ENCODE measurements at places on chromosomes 5 and 9.

DNA sequence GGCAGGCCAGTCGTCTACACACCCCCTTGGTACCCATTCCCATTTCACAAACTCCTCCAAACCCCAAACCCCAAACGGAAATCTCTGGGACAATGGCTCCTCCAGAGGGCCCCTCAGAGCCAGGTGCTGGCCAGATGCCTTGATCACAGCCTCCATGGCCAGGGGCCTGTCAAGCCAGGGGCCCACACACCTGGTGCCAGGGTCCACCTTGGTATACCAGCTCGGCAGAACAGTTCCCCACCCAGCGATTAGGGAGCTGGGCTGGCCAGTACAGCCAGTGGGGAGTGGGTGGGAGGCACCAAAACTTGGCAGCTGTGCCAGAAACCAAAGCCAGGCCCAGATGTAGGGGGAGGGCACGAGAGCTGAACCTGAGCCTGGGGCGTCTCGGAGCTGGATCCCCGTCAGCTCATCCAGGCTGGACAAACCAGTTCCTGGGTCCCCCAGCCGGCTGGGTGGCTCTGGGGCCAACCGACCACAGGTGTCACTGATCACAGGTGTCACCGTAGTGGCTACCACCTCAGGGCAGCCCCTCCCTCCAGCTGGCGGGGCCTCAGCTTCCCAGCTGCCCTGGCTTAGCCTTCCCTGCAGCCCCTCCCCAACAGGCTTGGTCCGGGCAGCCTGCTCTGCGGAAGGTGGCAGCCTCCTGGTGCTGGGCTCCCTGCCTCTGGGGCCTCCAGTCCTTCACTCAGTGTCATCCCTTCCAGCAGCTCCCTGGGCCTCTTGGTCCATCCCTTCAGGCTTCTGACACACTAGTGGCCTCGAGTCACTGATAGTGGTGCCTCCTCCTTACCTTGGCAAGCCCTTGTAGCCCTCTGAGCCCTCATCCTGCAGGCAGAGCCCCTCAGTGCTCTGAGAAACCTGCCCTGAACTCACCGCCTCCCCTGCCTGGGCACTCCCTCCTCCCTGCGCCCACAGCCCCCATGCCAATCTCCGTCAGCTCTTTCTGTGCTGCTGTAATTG, 6.6 kb upstream of the RMND5B start:
- DNase-seq, result no peak

GRCh38 chr5:392431-392988, 50.5 kb upstream of the EXOC3 start:
- DNase-seq, result no peak

- no peak for DNase-seq
These were observed 33.3 kb downstream of the TDRD7 start for GRCh38 chr9:97445119-97445701.

DNA sequence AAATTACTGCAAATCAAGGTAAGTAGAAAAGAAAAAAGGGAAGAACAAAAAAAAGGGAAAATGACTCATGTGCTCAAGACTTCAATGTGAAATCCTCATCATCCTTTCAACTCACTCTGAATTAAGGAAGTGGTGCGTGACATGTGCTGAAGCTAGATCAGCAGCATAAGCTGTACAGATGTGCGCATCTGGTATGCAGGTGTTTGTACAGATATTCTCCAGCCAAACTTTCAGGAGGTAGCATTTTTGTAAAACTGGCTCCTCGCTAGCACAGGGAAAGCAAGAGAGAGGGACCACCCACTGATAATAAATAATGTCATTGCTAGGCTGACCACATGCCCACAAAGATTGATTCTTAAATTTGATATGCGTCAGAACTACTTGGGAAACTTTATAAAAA, 253.9 kb upstream of the RGMB start:
- no peak for DNase-seq

- DNase-seq, result no peak
These were observed 53.0 kb downstream of the NIM1K start for GRCh38 chr5:43244823-43245565.

DNA sequence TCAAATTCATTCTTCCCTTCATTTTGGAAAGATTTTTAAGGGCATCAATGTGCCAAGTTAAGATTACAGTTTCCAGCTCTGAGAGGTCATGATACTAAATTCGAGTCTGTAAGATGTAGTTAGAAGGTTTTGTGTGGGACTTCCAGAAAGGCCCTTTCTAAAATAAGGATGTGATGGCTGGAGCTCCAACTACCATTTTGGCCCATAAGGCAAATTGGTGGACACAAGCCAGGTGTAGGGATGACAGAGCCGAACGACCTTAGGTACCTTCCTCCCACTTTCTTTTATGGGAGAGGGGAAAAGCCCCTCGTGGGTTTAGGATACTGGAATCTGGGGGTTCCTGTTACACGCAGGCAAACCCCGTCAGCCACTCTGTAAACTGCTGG, 54.3 kb upstream of the PTPDC1 start:
- no peak for DNase-seq

DNA sequence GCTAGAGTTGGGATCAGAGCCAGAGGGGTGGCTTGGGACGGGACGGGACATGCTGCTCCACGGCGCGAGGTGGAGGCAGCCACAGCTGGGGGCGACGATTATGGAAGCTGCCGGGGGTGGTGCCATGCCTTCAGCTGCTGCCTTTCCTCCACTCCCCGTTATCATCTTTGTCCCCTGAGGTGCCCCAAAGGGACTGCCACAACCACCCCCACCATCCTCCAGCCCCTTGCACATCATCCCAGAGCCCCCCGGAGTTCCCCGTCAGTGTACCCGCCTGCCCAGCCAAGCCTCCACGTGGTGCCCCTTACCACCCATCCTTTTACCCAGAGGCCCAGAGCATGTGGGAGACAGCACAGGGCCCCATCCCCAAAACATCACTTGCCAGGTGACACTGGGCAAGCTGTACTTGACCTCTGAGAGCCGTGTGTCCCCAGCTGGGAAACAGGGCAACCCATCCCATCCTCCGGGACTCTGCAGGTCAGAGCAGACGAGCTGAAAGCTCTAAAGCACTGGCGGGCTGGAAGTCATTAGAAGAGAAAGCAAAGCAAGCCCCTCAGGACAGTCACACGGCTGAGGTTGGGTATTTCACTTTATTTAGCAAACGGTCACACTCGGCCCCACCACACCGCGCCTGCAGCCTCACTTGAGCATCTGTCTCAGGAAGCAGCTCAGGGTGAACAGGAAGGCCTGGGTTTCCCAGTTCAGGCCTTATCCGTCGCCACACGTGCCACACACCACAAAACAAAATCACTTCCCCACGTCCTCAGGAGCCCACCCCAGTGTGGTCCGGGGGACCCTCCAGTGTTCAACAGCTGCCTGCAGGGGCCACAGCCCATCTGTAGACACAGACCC, 19.5 kb upstream of the MXD3 start:
- DNase-seq, result no peak

DNA sequence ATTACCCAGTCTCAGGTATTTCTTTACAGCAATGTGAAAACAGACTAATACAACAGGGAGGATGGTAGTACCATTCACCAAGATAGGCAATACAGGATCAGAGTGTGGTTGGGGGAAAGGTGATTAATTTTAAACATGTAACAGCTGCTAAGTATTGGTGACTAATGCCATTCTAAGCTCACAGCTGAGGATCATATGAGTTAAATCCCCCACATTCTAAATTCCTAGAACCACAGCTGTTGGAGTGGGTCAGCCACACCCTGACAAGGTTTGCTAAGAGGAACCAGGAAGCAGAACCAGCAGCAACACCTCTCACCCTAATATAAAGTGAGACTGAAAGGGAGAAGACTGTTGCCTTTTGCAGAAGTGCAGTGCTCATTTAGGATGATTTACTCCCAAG, 24.8 kb downstream of the HSPB3 start:
- peak; percentile 96 for DNase-seq

- DNase-seq, result no peak
These were observed 209.4 kb upstream of the RFX3 start for GRCh38 chr9:3735251-3735650.

GRCh38 chr5:173015192-173015591, 31.6 kb downstream of the ATP6V0E1 start:
- DNase-seq, result no peak

- no peak for DNase-seq
These were observed 354.6 kb downstream of the BNC2 start for GRCh38 chr9:16515879-16516301.

DNA sequence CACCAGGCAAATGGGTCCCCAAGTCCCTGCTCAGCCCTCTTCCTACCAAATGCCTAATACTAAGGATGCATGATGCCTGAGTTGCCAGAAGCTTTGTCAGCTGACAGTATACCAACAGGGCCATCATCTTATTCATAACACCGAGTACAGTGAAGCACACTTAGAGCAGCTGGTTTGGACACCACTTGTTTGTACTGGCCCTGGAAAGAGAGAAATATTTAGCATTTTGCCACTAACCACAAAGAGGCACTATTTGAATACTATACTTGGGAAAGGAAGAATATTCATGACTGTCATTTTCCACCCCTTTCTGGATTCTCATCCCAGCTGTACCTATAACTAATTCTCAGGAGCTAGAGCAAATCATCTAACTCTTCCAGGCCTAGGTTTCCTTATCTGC, 364.4 kb upstream of the KIF2A start:
- DNase-seq, result no peak

DNA sequence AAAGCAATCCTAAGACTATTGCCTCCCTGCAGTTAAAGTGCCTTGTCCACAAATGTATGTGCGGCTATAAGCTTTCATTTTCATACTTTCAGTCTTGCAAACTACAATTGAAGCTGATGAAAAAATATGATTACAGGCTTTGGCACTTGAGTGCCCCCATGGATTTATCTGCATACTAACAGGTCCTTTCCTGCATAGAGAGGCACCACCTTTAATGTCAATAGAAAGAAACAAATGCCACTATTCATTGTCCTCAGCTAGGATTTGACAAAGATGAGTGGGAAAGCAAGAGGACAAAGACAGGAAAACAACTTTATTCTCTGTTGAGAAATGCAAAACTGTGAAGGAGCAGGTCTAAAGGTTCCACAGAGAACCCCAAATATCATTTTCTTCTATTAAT, 125.7 kb upstream of the PTGER4 start:
- no peak for DNase-seq

DNA sequence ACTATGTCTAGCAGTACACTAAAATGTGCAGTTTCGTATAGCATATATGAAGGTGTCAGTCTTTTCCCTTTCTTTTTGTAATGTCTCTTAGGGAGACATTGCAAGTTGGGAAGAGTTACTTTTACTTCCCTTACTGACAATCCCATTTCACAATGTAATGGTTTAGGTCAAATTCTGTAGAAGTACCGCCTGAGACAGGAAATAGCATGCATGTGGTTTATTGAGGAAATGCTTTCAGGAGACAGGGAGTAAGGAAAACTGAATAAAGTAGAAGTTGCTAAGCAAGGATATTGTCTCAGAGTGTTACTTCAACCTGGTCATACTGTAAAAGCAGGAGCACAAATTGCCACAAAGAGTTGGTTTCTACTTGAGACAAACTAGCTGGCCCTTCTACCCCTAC, 32.1 kb upstream of the MSANTD3 start:
- DNase-seq, result no peak

DNA sequence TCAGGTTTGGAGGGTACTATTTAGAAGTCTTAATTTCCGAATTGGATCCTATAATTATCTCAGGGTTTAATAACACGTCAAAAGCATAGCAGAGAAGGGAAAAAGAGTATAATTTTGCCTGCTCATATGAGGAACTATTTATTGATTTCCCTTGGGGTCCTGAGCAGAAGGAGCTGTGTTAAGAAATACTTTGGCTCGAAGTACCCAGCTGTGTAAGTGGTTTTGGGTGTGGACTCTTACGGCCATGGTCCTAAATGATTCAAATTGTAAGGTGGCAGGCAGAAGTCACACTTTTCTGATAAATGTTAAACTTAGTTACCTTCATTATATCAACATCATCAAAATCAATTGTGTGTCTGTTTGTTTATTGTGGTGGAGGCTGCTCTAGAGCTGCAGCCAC, 190.4 kb downstream of the MTRR start:
- no peak for DNase-seq

- no peak for DNase-seq
These were observed 227.6 kb upstream of the DAP start for GRCh38 chr5:10988622-10989021.

- peak; percentile 52 for DNase-seq
These were observed 99.5 kb downstream of the DAB2IP start for GRCh38 chr9:121750715-121751623.

DNA sequence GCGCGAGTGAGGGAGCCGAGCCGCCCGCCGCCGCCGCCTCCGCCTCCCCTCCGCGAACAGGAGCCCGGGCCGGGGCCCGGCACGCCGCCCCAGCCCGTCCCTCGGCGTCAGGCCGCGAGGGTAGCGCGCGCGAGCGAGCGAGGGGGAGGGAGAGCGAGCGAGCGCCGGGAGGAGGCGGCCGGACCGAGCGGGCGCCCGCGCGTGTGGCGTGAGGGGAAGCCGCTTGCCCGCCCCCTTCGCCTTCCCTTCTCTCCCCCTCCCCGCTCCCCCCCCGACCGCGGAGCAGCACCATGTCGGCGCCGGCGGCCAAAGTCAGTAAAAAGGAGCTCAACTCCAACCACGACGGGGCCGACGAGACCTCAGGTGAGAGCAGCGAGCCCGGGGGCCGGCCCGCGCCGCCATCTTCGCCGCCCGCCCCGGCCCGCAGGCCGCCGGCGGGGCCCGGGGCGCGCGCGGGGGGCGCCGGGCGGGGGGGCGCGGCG, 312 bp downstream of the SET start:
- DNase-seq, result no peak

GRCh38 chr9:115598751-115599150, 480.8 kb upstream of the TNC start:
- DNase-seq, result no peak

- no peak for DNase-seq
These were observed 278.0 kb downstream of the CETN3 start for GRCh38 chr5:90131383-90132133.

DNA sequence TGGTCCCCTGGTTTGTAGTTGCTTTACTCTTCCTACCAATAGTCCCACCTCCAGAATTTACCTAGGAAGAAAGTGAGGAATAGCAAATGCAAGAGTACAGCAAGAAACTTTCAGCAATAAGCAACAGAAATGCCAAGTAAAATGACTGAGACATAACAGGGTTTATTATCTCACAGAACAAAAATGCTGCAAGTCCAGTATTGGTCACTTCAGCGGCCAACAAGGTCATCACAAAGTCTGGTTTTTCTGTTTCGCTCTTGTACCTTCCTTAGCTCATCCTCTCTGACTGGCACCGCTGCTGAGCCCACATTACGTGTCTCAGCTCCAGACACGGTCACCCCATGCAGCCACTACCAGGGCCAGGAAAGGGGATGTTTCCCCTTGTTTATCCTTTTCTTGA, 82.7 kb downstream of the RFK start:
- no peak for DNase-seq

DNA sequence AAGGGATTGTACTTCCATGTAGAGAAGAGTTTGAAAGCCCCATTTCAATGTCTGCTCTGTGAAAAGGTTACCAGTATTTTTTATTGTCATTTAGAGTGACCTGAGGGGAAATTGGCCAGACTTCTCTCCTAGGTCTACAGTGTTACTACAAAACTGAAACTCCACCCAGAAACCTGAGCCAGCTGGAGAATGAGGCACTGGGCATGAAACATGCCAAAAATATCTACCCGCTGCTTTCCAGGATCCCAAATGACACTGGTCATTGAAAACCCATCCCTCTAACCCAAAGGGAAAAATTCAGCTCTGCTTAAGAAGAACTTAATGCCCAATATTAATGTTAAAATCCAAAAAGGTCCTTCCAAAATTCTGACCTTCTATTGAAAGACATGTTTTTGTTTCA, 99.2 kb upstream of the TRIM32 start:
- no peak for DNase-seq
